ENCODE measurements at places on chromosomes 2 and 18.

DNA sequence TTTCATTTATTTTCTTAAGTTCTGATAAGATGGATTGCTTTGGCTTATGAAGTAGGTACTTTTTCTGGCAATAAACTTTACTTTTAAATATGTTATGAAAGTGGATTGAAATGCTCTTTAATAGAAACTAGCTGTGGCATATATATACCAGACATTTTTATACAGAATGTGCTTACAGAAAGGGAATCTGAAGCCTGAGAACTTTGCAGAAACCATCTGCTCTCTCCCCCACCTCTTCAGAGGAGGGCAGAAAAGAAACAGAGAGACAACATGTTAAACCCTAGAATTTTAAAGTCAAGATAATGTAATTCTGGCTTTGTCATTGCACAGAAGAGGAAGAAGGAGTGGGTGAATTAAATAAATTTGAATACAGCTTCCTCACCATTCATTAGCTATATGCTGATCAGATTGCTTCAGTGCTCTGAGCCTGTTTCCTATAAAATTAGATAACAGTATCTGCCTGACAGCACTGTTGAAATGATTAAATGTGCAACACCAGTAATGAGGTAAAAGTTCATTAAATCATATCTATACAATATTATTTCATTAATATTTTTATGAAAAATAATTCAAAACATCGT is 247.3 kb downstream of the CNTNAP5 start:
- no peak for DNase-seq

DNA sequence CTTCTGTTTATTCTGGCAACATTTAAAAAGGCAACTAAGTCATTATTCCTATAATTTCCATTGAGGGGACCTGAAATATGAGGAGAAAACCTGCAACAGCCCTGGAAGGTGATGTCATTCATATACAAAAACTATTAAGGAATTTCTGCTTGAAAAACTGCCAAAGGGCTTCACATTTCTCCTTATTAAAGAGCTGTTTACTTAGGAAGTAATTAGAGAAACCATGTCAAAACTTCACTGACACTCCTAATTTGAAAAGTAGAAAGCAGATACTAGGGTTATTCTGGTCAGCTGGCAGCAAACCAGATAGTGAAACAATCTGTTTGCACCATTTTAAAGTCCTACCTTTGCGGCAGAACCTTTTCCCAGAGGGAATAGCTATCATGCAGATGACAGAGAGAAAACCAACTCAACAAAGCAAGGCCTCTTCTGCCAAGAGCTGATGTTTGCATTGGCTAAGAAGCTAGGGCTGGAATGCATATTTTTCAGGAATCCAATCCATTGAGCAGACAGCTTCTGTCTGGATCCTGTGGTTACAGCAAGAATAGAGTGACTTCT is 592.2 kb upstream of the SYT4 start:
- DNase-seq = no peak

GRCh38 chr2:34474646-34475045 is 875.5 kb upstream of the FAM98A start:
- DNase-seq = no peak

DNA sequence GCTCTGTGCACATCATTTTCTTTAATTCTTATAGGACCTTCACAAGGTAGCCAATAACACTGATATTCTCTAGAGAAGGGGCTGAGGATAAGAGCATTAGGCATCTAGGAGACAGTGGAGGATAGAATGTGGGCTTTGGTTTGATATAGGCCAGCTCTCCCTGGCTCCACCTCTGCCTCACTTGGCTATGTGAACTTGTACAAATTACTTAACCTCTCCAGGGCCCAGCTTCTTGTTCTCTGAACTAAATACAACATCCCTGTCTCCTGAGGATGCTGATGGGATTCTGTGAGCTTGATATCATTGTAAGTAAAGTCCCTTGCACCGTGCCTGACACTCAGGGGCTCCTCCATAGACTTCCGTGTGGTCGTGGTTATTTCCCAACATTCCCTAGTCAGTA is 87.3 kb downstream of the ACOXL start:
- no peak for DNase-seq

- no peak for DNase-seq
Observed at GRCh38 chr2:184551626-184552025, 46.7 kb upstream of the ZNF804A start.
